Stimulated activated CD8-positive, alpha-beta memory T cell treated with anti-CD3 and anti-CD28 coated beads, Interleukin-4, amount 100 ng/mL, for 1 hour (primary cell): ENCODE measurements at places on chromosomes 2 and 18.

- no peak for DNase-seq
Measured at GRCh38 chr18:79379251-79379905, 16.4 kb upstream of the NFATC1 start.

GRCh38 chr2:124911560-124911959 is 886.5 kb downstream of the CNTNAP5 start:
- no peak for DNase-seq

- DNase-seq = no peak
Measured at GRCh38 chr2:151043484-151043883, 218.2 kb downstream of the RBM43 start.

- DNase-seq = no peak
Measured at GRCh38 chr18:47113796-47114540, 36.3 kb downstream of the HDHD2 start.

DNA sequence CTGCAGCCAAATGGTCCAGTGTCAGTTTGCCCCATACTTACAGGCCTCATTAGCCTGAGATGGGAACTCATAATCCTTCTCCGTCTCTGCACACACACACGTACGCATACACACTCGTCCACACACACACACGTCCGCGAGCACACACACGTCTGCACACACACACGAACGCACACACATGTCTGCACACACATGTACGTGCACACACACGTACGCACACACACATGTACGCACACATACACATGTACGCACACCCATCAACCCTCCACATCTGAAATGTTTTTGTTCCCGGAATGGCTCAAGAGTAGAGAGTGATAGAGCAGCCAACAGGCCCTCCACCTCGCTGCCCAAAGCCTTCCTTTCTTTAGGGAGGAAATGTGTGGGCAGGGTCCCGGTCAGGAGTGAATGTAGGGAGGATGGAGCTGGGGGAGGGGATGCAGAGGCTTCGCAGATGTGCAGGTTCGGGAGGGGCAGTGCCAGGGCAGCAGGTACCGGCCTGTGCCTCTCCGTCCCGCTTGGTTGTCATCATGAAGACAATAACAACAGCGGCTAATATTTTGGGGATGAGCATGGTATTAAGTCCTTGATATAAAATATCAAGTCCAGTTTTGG is 52.7 kb downstream of the PTGR3 start:
- no peak for DNase-seq

GRCh38 chr2:9638532-9638931 is 7.7 kb upstream of the YWHAQ start:
- DNase-seq = no peak
